Renal cortex interstitium (tissue), 15 donors: ENCODE measurements at places on chromosomes 12 and 14.
A peak's percentile ranks its signal among the peaks of the same experiment; 100 is the strongest.

DNA sequence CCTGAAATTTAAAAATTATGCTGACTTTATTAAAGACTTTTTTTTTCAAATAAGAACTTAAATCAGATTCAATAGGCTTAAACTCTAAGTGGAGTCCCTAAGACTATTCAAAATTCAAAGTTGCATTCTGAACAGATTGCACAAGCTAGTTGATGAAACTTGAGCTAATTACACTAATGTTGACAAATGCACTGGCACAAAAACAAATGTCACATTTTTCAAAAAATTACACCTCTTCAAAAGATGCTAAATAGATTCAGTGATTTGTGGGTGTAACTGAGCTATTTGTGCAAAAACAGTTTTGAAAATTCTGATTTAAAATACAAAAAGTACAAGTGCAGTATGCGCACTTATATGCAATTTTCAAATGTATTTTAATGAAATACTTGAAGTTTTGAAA is 205.4 kb downstream of the RERGL start:
- DNase-seq: no peak

DNA sequence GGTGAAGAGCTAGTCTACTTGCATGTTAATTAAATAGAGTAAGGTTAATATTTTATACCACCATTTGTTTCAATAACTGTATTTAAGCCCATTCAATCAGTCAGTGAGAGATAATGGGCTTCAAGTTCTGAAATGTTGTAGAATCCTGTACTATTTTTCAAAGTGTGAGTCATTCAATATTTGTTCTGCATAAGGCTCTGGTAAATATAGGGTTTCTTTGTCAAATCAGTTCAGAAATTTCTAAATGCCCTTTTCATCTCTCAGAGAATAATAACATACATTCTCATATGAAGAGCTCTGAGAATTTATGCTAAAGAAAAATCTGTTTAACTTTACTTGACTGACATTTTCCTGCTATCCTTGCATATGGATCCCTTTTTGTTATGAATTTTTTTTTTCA is 493.3 kb downstream of the TMTC2 start:
- DNase-seq: no peak

DNA sequence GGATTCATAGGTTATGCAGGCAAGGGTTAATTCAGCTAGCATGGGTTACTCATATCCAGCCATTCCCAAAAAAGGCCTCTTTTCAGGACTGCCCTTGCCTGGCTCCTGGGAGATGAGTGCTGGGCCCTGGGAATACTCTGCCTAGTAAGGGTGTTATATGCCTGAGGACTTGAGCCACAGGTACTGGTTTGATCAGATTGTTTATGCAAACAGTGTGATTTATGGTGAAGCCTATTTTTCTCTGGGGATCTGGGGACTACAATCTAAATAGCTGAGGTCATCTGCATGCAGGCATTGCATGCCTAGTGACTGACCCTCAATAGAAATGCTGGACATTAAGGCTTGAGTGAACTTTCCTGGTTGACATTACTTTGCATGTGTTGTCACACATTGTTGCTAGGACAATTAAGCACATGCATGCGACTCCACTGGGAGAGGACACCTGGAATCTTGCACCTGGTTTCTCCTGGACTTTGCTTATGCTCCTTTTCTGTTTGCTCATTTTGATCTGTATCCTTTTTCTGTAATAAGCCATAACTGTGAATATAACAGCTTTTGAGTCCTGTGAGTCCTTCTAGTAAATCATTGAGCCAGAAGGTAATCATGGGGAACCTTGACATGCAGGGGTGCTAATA is 73.0 kb downstream of the RAD51B start:
- DNase-seq: no peak

DNA sequence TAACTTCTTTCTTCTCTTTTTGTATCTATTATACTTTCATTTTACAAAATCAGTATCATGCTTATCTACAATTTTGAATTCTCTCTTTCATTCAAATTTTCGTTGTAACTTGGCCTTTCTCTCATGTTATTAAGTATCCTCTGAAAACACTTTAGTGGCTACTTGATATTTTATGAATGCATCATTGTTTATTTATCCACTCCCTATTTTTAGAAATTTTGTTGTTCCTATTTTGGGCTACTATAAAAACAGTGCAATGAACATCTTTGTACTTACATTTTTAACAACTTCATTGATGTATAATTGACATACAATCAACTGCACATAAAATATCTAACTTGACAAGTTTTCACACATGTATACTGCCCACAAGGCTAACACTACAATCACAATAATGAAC is 44.0 kb upstream of the AMIGO2 start:
- no peak for DNase-seq

- DNase-seq: no peak
Measured at GRCh38 chr14:52873694-52874093, 77.2 kb downstream of the FERMT2 start.

DNA sequence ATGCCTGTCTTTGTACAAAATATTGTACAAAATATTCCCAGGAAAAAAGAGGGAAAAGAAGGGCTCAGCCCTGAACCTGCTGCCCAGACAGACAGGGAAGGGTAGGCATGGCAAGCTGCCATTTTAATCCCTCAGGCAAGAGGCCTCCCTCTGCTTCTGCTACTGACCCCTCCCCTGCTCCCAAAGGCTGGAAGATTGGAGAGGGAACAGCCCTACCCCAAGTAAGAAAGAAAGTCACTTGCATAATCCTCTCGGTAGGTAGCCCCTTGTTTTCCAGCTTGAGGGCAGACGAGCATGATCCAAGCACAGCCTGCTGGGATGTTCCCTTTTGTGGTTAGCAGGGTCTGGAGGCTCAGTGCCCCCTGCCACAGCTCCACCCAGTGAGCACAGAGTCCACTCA is 20.7 kb downstream of the ADCY6 start:
- no peak for DNase-seq

DNA sequence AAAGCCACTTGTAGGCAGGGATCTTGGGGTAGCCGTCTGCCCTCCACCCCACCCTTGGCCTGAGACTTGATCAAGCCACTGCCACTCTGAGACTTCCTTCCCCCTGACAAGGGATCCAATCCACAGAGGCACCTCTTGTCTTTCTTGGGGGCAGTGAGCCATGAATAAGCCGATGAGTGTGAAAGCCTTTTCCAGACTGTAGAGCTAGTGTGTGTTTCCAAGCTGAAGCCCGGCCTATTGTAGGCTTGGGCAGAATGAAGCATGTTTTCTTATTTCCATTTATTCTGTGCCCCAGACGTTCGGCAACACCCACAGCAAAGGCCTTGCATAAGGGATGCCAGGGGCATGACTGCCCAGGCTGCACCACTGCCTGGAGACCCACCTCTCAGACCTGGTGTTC is 991.6 kb downstream of the BCL11B start:
- DNase-seq: no peak

- no peak for DNase-seq
Measured at GRCh38 chr12:127987199-127987901, 279.6 kb upstream of the TMEM132C start.

- no peak for DNase-seq
Measured at GRCh38 chr14:60563113-60563512, 54.2 kb downstream of the SIX6 start.

DNA sequence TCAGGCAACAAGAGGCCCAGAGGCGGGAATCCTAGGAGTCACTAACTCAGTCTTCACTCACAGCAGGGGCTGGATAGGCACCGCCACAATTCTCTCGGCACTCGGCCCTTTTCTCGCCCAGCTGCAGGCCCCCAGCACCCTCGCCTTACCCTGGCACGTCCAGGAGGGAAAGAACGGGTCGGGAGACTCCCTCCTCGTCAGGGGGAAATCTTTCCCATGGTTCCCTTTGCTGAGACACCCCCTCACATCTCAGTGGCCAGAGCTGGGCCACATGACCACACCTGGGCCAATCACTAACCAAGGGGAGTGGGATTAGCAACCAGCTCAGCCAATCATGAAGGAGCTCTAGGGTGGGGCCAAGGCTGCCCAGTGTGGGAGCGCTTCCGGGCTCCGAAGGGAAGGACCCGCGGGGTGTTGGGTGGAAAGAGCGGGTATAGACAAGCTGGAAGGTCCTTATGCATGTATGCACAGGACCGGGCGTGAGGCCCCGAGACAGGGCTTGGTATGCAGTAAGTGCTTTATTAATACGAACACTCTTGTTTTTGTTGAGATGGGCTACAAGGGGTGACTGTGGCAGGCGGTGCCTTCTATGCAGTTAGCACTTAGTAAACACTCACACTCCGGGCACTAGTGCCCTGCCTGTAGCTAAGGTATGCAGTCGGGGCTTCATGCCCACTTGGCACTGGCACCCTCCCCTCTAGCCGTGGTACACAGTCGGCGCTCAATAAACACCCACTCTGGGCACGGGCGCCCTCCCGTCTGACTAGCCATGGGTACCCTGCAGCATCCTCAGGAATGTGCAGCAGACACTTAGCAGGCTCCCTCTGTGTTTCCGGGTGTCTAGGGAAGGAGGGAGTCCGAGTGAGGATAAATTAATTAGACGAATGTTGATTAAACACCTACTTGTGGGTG is 40.3 kb downstream of the ADGRD1 start:
- no peak for DNase-seq

DNA sequence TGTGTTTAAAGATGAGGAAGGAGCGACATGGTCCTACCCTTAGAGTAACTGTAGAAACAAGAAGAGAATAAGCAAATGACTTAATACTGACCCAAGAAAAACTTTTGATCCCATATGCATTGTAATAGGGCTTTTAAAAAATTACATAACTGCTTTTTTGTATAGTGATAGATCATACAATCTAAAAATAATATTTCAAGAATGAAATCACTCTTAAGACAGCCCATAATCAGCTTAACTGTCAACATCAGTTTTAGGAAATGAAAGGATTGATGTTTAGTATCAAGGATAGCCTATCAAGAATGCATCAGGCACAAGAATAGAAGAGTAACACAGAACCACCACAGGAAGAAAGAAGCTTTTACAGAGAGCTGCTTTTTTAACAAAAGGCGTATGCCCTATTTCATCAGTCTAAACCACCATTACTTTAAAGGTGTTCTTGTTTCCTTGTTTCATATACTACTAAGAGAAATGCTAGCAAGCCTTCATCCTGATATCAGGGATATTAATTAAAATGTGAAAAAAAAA is 64.5 kb downstream of the MARK3 start:
- DNase-seq: no peak

- DNase-seq: no peak
Measured at GRCh38 chr14:101916816-101917412, 47.5 kb upstream of the DYNC1H1 start.

DNA sequence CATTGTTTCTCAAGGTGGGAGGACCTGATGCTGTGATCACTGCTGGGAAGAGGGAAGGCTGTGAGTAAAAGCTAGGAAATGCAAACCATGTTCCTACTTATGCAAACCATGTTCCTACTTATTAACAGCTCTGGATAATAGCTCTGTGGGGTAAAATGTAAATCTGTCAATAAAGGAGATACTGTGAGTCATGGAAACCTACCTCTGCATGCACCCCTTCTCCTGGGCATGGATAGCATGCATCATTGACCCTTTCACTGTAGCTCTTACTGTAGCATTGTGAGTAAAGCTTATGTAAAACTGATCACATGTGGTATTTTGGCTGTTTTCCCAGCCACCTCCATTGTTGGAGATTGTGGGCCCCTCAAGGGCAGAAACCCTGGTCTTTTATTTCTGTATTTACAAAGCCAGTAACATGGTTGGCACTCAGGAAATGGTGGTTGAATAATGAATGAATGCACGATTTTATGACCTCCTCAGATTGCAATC is 253.7 kb downstream of the GRIN2B start:
- DNase-seq: peak; percentile 7

- DNase-seq: no peak
Measured at GRCh38 chr14:54652605-54653052, 85.7 kb downstream of the SAMD4A start.

DNA sequence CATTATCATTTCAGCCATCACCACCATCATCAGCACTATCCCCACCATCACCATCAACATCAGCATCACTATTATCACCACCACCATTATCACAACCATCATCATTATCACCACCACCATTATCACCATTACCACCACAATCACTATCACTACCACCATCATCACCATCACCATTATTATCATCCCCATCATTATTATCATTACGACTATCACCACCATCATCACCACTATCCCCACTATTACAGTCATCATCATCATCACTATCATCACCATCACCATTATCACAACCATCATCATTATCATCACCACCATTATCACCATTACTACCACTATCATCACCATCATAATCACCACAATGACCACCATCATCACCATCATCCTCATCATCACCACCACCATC is 50.4 kb upstream of the CMKLR1 start:
- no peak for DNase-seq

DNA sequence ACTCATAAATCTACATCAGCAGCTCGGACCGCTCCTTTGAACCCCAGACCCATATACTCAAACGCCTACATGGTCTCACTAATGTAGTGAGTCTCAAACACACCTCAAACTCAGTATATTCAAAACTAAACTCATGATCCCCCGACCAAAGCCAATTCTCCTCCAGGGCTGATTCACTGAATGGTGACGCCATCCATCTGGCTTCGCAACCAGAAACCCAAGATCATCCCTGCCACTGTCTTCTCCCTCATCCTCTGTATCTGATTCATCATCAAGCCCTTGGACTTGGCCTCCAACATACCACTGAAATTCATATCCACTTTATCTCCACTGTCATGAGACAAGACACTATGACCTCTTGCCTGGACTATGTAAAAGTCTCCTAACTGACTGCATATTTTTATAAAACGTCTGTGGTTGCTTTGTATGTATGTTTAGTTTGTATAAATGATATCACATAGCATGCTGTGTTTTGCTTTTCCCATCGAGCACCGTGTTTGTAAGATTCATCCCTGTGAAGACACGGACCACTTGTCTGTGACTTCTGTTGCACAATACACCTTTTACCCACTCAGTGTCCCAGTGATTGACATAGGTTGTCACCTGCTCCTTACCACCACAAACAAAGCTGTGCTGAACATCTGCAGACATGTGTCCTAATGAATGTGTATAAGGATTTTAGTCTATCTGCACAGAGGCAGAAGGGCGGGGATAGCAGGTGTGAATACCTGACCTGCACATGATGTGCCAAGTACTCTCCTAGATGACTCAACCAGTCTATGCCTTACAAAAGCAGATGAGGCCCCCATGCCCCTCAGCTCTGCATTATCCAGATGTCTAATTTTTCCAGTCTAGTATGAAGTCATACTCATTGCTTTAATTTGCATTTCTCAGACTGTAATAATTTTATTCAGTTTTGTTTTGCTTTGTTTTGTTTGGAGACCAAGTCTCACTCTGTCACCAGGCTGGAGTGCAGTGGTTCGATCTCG is 76.9 kb downstream of the VWF start:
- no peak for DNase-seq

DNA sequence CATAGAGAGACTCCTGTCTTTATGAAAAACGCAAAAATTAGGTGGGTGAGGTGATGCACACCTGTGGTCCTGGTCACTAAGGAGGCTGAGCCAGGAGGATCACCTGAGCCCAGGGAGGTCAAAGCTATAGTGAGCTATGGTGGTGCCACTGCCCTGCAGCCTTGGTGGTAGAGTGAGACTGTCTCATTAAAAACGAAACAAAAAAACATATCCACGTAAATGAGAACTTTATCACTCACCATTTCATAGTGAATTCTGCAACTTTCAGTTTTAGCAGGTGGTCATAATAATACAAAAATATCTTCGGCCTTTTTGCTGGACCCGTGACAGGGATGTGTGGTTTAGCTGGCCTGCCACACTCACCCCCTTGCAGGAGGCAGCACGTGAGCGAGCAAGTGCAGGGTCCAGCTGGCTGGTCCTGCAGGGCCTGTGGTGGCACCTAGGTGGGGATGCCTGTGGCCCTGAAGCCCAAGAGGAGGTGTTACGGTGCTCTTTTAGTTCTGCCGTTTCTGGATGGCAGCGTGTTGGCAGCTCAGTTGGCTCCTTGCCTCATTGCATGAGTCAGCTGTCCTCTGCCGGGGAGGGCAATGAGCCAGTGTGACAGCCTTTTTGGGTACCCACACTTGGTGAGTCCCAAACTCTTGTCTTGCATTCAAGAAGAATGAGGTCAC is 1330.7 kb upstream of the TMEM132C start:
- no peak for DNase-seq
